Lower leg skin (tissue), 4 donors: ENCODE measurements at places on chromosomes 4 and X. TPM values are rescaled to one million over a fixed set of nuclear protein-coding genes. Genes with fewer than 3 reads are reported as not detected.
A peak's percentile ranks its signal among the peaks of the same experiment; 100 is the strongest.

DNA sequence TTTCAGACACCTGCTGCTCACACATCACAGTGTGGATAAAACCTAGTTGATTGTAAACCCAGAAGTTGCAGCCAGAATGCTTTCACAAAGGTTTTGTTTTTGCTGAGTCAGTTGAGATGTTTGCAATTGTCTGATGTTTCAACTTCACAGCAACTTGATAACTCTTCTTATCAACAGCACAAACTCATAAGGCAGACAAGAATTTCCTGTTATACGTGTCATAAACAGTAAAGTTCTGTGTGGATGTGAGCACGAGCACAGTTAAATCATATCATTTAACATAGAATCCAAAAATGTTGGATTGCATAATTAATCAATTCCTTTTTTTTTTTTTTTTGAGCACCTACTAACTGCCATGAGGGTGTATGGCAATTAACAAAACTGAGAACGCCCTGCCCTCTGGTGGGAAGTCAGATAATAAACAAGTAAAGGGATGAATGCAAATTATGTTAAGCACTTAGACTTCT is 512.2 kb downstream of the PDHA2 start:
- no peak for DNase-seq

DNA sequence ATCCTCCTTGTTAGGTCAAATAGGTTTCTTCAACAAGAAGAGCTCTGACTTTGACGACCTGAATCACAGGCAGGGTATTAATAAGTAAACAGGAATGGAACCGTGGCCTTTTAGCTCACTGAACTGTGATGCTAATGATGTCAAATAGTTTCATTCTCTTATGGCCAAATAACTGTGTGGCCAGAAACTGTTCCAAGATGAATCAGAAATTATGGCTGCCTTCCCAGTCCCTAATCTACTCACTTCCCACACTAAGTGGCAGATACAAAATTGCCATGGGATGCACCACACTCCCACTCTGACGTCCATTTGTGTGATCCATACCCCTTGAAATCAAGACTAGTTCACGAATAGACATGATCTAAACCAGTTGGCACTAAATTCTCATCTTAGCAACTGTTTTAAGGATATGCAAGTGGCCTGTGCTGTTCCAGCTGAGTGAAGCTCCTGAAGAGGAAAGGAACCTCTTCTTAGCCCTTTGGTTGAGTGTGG is 455.4 kb downstream of the IL15 start:
- DNase-seq, result no peak

- no peak for DNase-seq
Measured at GRCh38 chrX:130909469-130910136, 6.6 kb upstream of the ENOX2 start.

- no peak for DNase-seq
Measured at GRCh38 chr4:180571516-180572055, 1671.6 kb upstream of the TENM3 start.

- no peak for DNase-seq
Measured at GRCh38 chrX:69759921-69760625, 144.2 kb downstream of the EDA start.

DNA sequence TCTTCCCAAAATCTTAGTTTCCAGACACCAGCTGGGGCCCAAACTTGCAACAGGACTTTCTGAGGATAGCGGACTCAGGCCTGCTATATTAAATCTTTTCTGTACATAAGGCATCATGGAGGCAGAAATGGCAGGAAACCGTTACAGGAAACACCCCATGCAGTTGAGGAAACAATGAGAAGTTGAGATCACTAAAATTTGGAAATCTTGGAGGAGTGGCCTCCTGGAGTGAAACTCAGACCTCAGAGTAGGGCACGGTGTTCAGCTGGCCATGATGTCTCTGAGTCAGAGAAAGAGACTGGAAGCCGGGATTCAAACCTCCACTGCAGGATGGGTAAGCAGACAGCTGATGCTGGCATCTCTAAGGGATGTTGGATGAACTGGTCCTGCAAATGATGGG is 372.6 kb upstream of the CTSO start:
- no peak for DNase-seq

- peak; percentile 89 for DNase-seq
Measured at GRCh38 chr4:156968479-156968984, 3.1 kb downstream of the PDGFC start.

- no peak for DNase-seq
Measured at GRCh38 chr4:118676128-118676527, 9.1 kb upstream of the METTL14 start.

GRCh38 chrX:38982370-38982769 is 181.1 kb downstream of the MID1IP1 start:
- no peak for DNase-seq

DNA sequence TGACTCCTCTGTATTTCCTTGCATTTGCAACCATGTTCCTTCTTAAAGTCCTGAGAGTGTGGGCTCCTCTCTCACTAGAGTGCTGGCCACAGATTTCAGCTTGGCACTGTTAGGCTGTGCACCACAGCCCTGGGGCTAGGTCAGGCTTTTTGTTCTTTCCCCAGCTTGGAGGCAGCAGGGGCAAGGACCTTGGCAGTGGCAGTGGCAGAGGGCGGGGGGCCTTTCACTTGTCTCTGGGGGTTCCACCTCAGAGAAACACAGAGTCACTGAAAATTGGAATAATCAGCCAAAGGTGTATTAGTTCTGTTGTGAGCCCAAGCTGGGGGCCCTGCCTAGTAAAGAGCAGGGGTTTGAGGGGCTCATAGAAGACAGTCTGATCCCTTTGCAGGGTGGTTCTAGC is 142.8 kb upstream of the CT83 start:
- DNase-seq, result no peak

DNA sequence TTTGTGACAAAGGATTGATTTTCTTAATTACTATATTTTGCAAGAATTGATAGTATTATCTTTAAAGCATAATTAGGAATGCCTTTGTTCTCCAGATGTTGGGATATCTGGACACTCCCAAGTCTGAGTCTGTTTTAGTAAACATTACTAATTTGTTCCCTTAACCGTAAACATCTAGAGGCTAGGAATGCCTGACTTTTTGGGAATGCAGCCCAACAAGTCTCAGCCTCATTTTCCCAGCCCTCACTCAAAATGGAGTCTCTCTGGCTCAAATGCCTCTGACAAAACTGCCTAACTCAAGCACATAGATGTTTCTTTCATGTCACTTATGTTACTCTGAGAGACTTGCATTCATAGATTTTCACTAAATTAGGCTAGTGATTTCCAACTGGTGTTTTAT is 297.0 kb upstream of the CLNK start:
- no peak for DNase-seq

DNA sequence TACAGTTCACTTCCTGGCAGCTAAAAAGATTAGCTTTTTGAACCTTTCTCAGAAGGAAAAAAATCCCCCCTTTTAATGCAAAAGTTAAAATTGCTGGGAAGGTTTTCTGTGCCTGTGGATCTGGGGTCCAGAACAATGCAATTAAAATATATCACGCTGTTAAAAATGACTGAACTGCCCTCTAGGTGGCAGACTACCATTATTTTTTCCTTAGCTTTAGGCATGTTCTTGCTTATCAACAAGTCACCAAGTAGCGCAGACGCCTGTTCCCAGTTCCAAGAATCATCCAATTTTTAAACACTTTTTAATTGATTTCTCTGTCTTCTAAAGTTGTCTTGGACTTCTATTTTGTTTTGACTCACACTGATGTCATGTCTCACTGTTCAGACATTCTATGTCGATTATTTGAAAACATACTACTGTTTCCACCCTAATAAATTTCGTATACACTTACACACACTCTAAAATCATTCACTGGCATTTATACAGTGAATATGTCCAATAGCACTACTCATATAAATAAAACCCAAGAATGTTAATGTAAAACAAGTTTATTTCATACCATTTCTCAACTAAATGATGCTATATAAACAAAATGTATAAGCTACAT is 661.6 kb downstream of the RAPGEF2 start:
- DNase-seq, result no peak

DNA sequence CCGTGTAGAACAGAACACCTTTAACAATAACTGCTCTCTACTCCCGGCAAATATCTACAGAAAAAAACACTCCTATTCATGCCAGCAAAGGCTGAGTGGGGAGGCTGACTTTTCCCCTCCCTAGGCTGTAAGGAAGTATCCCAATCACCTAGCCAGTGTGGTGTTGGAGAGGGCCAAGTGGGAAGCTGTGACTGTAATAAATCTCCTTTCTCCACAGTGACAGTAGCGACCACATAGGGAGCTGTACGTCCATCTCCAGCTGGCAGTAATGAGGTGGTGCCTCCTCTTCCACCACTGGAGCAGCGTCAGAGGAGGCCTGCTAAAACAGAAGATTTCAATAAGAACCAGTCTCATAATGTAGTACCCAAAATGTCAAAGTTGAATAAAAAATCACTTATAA is 47.9 kb upstream of the PLAC1 start:
- no peak for DNase-seq

DNA sequence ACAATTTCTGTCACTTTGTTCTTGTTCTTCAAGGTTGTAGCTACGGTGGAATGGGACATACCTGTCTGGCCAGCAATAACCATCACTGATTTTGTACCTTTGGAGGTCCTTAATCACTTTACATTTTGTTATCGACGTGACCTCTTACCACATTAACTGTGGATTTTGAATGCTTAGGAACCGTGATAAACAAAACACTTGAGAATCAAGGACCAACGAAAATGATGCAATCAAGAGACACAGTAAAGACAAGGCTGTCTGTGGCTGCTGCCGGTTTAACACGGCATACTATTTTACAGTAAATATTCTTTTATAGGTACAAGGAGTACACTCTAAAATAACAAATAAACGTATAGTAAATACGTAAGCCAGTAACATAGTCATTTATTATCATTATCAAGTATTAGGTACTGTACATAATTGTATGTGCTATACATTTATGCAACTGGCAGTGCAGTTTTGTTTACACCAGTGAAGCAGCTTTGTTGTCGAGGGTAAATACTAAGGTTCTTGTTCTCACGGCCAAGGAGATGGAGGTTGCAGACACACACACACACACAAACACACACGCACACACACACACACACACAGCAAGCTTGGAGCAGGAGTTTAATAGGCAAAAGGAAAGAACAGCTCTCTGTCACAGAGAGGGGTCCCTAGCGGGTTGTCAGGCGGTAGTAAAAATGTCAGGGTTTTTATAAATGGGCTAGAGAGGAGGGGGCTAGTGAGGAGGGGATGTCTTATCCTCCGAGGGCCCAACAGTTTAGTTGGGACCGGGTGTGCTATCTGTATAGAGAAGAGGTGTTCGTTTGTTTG is 194.7 kb upstream of the CXorf51B start:
- DNase-seq, result no peak

- no peak for DNase-seq
Measured at GRCh38 chr4:4853921-4854648, 5.4 kb upstream of the MSX1 start.

DNA sequence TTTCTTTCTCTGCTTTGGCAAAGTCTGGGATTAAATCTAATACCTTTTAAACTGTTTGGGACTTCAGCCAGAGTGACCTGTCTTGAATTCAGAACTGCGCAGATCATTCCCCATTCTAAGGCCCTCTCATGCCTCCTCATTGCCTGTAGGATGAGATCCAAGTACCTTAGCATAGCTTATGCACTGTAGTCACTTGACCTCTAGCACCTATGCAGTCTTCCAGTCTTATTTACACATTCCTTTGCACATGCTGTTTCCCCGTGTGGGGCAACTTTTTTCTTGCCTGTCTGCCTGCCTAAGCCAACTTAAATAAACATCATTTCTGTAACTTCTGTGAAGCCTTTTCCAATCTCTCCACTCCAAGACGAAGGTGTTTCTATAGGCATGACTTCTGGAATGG is 68.4 kb downstream of the AR start:
- DNase-seq, result no peak

DNA sequence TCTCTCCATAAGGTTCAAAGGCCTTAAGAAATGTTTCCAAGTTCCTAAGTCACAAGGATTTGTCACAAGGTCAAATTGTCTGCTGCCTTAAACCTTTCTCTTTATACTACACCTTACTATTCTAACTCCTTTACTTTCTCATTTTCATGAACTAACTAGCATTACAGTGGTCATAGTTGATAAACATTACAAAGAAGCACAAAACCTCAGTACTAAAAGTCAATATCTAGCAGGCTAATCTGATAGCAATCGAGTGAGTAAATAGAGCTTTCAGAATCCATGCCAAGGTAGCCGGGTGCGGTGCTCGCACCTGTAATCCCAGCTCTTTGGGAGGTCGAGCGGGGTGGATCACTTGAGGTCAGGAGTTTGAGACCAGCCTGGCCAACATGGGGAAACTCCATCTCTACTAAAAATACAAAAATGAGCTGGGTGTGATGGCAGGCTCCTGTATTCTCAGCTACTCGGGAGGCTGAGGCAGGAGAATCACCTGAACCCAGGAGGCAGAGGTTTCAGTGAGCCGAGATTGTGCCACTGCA is 510.0 kb downstream of the GBA3 start:
- DNase-seq, result no peak

DNA sequence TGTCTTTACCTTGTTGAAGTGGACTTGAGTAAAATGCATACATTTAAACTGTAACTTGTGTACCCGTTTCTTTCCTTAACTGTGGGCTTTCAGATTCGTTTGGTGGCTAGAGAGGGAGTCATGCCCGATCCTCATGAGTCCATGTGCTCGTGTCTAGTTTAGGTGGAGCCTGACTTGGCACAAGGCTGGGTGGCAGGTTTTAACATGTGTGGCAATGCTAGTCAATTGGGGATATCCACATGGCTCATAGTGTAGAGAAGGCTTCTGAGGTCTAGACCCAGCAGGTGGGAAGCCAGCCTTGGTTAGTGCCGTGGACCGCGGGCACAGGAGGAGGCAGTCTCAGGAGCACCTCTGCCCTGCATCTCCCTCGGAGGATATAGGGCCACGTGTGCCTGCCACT is 48.5 kb upstream of the CLCN4 start:
- no peak for DNase-seq

The TTC29 gene
- not detected for total RNA-seq

The RNF128 gene
- total RNA-seq, result 20.0 TPM

The CSN1S1 gene
- not detected for total RNA-seq

The HELT gene
- total RNA-seq, result 1.9 TPM

The TREX2 gene
- total RNA-seq, result 76.4 TPM

The NWD2 gene
- 1.1 TPM for total RNA-seq

The SLC26A1 gene
- 0.61 TPM for total RNA-seq

The CLDN34 gene
- total RNA-seq, result not detected

The ZFYVE28 gene
- total RNA-seq, result 9.0 TPM

The SMR3B gene
- not detected for total RNA-seq

The CENPC gene
- 18.9 TPM for total RNA-seq
